Activated naive CD4-positive, alpha-beta T cell (primary cell): ENCODE measurements at places on chromosomes 5 and 9.

GRCh38 chr5:34651791-34652190, 4.3 kb upstream of the RAI14 start:
- DNase-seq = no peak

DNA sequence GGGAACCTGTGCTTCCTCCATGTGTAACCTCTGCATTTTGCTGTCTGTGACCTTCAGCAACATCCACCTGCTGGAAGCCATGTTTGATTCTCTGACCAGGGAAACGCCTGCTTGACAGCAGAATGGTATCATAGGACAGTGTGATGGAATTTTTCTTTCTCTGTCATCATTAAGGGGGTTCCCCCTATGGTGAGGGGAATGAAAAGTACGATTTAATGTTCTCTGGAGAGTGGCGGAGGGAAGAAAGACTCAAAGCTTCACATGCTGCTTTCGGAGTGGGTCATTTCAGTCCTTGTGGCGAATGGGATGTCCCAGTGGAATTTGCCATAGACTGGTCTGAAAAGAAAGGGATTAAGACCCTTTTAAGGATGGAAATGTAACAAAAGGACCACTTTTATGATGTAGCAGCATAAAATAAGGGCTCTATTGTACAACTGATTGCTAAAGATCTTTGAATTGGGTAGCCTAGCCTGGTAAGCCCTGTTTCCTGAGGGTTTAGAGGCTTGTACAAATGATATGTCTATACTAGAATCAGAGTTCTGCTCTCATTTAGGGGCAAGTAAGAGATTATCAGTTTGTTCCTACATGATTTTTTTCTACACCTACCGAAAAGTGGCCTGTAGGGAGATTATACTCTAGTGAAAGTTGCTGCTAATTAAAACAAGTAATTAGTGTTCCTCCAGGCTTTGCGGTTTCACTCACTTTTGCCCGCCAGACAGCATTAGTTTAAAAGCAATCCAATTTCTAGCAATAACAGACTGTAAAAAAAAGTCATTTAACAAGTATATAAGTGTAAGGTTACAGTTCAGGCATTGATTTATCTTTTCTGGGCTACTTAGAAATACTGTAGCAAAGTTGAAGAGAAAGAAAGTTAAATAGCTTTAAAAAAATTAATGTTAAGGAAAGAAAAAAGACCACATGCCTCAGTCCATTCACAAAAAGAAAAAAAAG, 904.5 kb downstream of the NR2F1-AS1 start:
- no peak for DNase-seq

- no peak for DNase-seq
Observed at GRCh38 chr5:152092580-152092979, 167.9 kb upstream of the GLRA1 start.

- no peak for DNase-seq
Observed at GRCh38 chr9:18549772-18550171, 75.8 kb downstream of the ADAMTSL1 start.

DNA sequence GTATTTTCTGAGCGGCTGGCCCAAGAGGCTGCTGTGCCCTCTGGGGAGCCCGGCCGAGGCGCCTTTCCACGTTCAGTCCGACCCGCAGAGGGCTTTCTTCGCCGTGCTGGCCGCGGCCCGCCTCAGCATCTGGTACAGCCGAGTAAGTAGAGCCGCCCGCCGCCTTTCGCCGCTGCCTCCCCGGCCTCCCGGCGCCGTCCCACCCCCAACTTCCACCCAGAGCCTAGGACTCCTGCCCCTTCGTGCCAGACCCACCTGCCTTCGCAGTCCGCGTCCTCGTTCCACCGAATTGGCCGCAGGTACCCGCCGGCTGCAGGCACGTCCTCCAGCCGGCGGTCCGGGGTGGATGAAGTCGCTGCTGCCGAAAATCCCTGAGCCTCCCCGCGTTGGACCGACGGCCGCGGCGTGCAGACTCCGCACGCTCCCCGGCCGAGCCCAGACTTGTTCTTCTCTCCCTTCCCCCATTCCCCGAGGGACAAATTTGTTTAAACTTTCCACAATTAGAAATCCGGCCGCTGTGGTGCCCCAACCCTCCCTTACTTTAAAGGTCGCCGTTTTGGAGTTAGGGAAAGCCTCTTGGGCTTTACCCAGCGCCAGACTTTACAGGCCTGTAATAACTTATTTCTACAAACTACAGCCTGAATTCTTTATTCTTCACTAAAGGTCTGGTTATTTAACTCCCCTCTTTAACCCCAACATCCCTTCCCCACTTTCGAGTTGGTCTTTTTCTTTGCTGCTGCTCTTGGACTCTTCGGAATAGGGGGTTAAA, 589 bp downstream of the RIC1 start:
- peak; percentile 34 for DNase-seq

DNA sequence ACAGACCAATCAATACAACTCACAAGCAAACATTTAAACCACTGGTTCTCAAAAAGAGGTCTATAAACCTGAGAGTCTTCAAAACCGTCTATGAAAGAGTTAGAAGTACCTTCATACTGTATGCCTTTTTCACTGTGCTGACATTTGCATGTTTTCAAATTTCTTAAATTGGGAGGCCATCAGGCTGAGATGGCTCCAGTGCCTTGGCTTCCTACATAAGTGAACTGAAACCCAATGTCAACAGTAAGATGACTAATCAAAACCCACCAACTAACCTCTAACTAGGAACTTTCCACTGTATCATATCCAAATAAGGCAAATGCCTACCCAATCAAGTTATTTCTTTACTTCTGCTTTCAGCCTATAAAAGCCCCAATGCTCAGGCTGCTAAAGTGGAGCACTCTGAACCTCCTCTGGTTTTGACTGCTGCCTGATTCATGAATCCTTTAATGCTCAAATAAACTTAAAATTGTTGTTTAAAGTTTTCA, 35.1 kb downstream of the FAM13B start:
- DNase-seq = no peak
